CD4-positive, alpha-beta memory T cell (primary cell): ENCODE measurements at places on chromosomes 2 and 18. TPM values are rescaled to one million over a fixed set of nuclear protein-coding genes. Genes with fewer than 3 reads are reported as not detected.

Gene ST8SIA5
- not detected for total RNA-seq

- H3K4me3 ChIP-seq, result no peak overlapping the region
- no peaks in the 10 kb centered on the region for H3K36me3 ChIP-seq
- no peaks in the 10 kb centered on the region for H3K27me3 ChIP-seq
- DNase-seq, result no peak
These were observed 131.6 kb downstream of the CABLES1 start for GRCh38 chr18:23266717-23267446.

DNA sequence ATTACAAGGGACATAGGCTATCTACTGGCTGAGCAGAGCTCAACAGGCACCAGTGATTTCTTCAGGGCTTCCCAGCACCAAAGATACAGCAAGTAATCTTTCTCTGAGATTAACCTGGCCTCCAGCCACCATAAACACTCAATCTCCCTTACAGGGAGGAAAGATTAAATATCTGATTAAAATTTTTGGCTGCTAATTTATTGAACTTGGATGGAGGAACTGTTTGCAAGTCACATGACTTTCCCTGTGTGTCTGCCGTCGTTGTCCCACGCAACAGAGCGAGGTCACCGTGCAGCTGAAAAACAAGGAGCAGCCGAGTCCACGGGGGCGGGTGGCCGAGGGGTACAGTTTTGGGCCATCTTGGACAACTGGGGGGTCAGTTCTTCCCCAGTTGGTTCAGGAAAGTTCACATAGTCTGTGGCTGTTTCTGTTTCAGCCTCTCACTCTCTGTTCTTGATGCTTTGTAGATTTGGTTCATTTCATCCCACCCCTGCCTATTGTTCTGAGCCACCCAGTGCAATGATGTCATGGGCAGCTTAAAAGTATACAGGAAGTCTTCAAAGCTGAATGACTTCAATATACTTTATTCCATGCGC is 186.8 kb upstream of the CTAGE1 start:
- no peak for DNase-seq
- H3K4me1 ChIP-seq, result no peaks in the 10 kb centered on the region
- H3K27ac ChIP-seq, result no peak overlapping the region
- H3K36me3 ChIP-seq, result no peaks in the 10 kb centered on the region
- H3K4me3 ChIP-seq, result no peak overlapping the region

Gene TNFAIP6
- not detected for total RNA-seq

DNA sequence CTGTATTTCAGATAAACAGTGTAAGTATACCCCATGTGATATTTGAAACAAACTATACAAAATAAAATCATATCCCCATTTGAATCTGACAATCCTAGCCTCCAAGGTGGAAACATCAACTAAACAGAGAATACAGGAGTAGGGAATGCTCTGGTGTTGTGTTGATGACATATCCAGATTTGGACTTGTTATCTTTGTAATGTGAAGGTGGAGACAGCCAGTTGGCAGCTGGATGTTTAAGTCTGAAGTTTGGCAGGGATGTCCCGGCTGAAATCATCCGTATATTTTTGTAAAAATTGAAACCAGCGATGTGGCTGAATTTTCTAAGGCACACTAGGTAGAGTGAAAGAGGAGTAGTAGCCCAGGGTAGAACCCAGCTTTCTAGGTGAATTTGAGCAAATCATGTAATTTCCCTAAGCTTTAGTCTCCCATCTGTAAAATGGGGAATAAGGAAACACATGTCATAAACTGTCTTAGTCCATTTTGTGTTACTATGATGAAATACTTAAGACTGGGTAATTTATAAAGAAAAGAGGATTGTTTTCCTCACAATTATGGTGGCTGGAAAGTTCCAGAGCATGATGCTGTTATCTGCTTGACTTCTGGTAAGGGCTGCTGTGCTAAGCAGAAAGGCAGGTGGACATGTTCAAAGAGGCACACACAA is 246.6 kb upstream of the APCDD1 start:
- no peaks in the 10 kb centered on the region for H3K4me1 ChIP-seq
- no peaks in the 10 kb centered on the region for H3K36me3 ChIP-seq
- no peak overlapping the region for H3K4me3 ChIP-seq
- no peak for DNase-seq
- no peaks in the 10 kb centered on the region for H3K27me3 ChIP-seq

- no peak overlapping the region for H3K27ac ChIP-seq
- no peaks in the 10 kb centered on the region for H3K36me3 ChIP-seq
These were observed 49.0 kb downstream of the SETBP1 start for GRCh38 chr18:44729631-44730101.

GRCh38 chr18:77487951-77488740 is 238.5 kb downstream of the GALR1 start:
- H3K27me3 ChIP-seq, result no peaks in the 10 kb centered on the region
- H3K4me3 ChIP-seq, result no peak overlapping the region
- H3K4me1 ChIP-seq, result no peaks in the 10 kb centered on the region
- no peak for DNase-seq

- no peak overlapping the region for H3K4me3 ChIP-seq
- H3K27me3 ChIP-seq, result no peaks in the 10 kb centered on the region
- H3K27ac ChIP-seq, result no peak overlapping the region
- DNase-seq, result no peak
- no peaks in the 10 kb centered on the region for H3K4me1 ChIP-seq
These were observed 29.7 kb upstream of the TXNDC2 start for GRCh38 chr18:9856092-9856491.

GRCh38 chr2:71787108-71787415 is 333.7 kb downstream of the DYSF start:
- DNase-seq, result no peak
- no peaks in the 10 kb centered on the region for H3K36me3 ChIP-seq
- H3K27ac ChIP-seq, result no peak overlapping the region
- H3K4me3 ChIP-seq, result no peak overlapping the region

DNA sequence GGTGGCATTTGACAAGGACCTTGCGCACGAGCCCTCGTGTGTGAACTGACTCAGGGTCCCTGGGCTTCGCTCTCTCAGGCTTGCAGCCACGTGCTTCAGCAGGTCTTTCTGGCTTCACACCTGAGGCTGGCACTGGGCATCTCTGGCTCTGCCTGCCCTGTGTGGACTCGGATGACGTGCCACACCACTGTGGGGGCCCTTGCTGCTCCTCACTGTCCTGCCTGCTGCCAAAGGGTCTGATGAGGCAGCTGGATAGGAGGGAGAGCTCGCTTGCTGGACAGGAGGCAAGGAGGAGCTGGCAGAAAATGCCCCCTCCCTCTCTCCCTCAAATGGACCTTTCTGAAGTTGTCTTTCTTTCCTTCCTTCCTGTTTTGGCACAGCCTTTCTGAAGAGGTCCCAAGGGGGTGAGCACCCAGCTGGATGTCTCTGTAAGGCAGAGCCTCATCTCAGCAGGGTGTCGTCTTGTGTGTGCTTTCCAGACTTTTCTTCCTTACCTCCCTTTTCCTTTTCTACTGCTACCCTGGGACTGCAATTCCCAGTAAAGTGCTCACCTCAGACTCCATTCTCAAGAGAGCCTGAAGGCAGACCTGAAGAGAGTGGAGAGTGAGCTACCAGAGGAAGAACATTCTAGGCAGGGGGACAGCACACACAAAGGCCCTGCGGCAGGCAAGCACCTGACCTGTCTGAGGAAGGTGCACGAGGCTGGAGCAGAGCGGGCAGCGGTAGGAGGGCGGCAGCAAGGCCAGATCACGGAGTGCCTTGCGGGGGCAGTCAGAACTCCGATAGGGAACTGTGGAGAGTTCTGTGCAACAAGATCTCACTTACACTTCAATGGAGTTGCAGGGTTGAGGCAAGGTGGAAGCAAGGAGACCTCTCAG is 5.3 kb downstream of the PER2 start:
- H3K4me1 ChIP-seq, result peaks cover 24% of the 10 kb centered on the region
- no peaks in the 10 kb centered on the region for H3K36me3 ChIP-seq
- no peak overlapping the region for H3K4me3 ChIP-seq
- no peaks in the 10 kb centered on the region for H3K27me3 ChIP-seq
- H3K27ac ChIP-seq, result no peak overlapping the region

GRCh38 chr2:73386894-73387636 is 1.4 kb downstream of the ALMS1 start:
- DNase-seq, result no peak
- H3K4me1 ChIP-seq, result peaks cover 25% of the 10 kb centered on the region
- H3K27ac ChIP-seq, result peak overlapping the region; percentile 77
- H3K36me3 ChIP-seq, result no peaks in the 10 kb centered on the region
